ENCODE measurements at places on chromosomes 4 and X.

GRCh38 chr4:23728971-23729370 is 160.9 kb downstream of the PPARGC1A start:
- DNase-seq = no peak

GRCh38 chr4:11081006-11081405 is 347.7 kb downstream of the HS3ST1 start:
- no peak for DNase-seq

DNA sequence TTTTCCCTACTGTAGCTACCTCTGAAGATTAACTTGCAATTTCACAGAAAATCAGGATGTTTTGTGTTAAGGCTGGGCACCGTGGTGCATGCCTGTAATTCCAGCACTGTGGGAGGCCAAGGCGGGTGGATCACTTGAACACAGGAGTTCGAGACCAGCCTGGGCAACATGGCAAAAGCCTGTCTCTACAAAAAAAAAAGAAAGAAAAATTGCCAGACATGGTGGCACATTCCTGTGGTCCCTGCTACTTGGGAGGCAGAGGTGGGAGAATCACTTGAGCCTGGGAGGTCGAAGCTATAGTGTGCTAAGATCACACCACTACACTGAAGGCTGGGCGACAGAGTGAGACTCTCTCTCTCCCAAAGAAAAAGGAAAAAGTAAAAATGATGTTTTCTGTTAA is 27.4 kb downstream of the APELA start:
- no peak for DNase-seq

- DNase-seq = no peak
These were observed 880.6 kb upstream of the FRG1 start for GRCh38 chr4:189060104-189060503.

GRCh38 chr4:134132086-134132783 is 69.4 kb downstream of the PABPC4L start:
- no peak for DNase-seq

- no peak for DNase-seq
These were observed 72.1 kb upstream of the PRKG2 start for GRCh38 chr4:81287101-81287500.

DNA sequence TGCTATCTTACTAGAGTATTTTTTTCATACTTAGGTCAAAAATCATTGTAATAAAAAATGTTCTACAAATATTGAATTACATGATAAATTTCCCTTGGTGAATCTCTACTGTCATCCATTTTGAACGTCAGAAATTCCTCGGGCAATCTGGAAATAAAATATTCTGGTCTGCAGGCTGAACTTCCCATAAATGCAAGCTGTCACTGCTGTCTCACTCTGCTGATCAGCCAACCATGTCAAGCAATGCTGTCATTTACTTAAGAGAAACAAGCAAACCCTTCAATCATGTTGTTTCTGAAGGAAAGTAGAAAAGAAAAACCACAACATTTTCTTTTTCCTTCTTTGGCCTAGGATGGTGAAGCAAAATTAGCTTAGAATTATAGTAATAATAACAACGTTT is 514.2 kb upstream of the GALNT7 start:
- no peak for DNase-seq

- peak; percentile 30 for DNase-seq
These were observed 145.9 kb downstream of the CPEB2 start for GRCh38 chr4:15148199-15148598.

DNA sequence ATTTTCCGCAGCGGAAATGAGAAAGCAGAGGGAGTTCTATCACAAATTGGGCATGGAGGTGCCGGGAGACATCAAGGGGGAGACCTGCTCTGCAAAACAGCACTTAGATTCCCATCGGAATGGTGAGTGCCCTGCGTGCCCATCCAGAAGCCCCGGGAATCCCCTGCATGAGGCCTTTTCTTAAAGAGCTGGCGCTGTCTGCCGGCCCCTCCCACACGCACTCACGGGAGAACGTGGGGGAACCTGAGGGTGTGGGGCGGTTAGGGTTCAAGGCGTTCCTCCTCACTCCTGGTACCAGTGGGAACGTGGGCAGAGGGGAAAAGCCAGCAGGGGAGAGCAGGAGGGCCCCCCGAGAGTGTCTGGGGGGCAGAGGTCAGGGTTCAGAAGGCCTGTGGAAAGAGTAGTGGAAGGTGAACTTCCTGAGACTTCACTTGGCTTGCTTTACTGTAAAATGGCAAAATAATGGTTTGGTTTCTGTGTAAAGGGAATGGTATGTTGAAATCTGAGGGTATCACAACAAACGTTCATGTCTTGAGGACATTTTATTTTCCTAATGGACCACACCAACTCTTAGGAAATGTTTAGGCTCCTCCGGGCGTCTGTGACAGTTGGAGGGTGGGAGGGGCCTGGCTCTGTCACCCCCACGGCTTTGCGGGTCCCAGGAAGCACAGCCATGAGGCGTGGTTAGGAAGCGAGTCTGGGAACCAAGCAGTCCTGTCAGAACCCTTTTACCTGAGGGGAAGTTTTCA is 38.0 kb downstream of the PCGF3 start:
- no peak for DNase-seq

DNA sequence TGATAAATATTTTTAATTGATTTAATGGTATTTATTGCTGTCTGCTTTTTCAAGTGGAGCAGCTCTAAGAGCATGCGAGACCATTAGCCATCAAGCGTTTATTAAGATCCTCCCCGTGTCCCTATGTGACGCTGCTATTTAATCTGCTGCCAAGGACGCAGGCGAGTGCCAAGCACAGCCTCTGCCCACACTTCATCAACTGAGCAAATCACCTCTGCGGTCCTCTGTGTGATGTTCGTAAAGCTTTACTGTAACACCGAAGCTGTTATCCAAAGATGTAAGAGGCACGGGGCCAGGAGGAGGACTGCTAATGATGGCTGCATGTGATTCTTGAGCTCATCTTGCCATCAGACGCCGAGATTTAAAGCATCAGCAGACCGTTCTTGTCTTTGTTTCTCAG is 79.5 kb downstream of the STOX2 start:
- DNase-seq = peak; percentile 11

- no peak for DNase-seq
These were observed 407.0 kb downstream of the KLHL4 start for GRCh38 chrX:87924619-87925018.

DNA sequence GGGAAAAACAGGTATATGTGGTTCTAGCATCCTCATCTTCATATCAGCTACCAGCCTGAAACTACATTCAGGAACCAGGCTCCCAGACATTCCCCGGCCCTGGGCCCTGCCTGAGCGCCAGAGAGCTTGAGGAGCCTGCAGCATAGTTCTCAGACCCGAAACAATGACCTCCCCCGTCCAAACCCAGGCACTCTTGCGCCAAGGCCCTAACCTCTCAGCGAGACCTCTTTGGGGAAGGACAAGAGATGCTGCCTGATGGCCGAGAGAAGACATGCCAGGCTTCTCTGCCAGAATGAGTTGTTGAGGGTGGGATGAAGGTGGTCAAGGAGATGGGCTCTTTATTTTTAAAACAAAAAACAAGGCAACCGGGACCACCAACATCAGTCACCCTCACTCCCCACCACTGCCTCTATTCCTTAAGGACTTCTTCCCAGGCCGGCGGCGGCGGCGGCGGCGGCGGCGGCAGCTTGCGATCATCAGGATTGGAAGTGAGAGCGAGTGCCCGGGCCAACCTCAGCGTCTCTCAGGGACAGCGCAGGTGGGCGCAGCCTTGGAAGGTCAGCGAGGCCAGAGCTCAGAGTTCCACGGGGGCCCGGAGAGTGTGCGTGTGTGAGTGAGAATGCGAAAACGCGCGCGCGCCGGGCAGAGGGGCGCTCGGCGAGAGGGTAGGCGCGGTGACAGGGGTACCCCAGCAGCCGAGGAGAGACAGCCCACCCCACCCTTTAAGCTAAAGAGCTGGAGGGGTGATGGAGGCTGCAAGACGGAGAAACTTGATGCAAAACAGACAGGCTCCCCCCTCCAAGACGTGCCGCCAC is 601 bp downstream of the INPP4B start:
- no peak for DNase-seq

DNA sequence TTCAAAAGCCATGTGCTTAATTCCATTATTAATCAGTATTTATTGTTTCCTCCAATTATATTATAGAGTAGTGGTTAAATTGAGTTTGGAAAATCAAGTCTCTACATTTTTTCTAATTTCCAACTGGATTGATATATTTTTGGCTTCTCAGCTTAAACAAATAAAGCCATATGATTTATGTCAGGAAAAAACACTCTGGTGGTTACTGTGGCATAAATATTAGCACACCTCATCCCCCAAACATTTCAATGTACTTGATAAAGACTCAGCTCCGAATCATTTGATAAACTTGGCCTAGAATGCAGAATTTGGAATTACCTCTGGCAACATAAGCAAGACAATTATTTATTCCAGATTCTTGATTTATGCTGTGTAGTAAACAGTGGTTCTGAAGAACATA is 2313.8 kb downstream of the ARAP2 start:
- no peak for DNase-seq

DNA sequence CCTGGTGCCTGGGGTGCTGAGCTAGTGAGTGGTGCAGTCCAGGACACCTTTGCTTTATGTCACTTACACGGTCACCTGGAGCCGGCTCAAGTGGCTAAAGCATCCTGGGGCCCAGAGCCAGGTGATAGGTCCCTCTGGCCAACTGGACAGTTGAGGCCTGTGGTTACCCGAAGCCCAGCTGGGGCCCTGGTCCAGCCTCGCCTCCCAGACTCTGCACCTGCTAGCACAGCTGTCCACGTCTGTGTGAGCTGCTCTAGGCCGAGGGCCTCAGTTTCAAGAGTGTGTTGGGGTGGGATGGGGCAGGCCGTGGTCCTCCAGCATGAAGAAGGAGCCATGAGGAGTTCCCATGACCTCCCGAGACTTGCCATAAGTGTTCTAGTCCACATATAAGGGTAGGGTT is 7.7 kb upstream of the ADD1 start:
- DNase-seq = no peak

- DNase-seq = no peak
These were observed 108.3 kb downstream of the CDS1 start for GRCh38 chr4:84691170-84691691.

DNA sequence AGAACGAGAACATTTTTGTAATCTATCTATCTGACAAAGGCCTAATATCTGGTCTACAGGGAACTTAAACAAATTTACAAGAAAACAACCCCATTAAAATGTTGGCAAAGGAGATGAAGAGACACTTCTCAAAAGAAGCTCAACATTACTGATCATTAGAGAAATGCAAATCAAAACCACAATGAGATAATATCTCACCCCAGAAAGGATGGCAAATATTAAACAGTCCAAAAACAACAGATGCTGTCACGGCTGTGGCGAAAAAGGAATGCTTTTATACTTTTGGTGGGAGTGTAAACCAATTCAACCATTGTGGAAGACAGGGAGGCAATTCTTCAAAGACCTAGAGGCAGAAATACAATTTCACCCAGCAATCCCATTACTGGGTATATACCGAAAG is 2284.8 kb downstream of the ARAP2 start:
- no peak for DNase-seq

DNA sequence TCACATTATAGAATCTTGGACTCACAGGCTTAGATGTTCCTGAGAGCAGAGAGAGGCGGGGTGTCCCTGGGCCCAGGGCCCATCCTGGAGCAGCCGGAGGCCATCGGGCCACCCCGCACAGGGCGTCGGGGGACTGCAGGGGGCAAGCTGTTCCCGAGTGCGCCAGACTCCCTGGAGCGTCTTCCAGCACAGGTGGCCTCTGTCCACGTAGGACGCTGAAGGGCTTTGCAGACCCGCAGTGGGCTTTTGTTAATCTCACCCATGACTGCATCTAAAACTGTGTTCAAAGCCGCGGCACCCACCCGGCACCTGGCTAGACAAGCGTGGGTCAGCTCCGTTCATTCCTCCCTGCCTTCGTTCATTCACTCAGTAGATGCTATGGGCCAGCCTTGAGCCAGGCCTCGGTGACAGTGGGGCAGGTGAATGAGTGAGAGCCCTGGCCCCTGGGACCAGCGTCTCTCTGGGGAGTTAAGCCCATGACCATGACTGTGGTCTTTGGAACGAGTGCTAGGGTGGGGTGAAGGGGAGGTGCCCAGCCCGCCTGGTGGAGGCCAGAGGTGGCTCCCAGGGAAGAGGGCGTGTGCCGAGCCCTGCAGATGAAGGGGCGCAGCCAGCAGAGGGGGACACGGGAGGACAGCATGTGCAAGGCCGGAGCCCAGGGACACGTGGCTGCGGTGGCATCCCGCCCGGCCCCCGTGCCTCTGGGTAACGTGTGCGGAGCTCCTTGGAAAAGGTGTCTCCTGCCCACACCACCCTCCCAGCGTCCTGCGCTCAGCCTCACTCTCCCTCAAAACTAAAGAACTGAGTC is 98.3 kb downstream of the HMX1 start:
- no peak for DNase-seq

- no peak for DNase-seq
These were observed 47.6 kb downstream of the ADD1 start for GRCh38 chr4:2891294-2891693.

DNA sequence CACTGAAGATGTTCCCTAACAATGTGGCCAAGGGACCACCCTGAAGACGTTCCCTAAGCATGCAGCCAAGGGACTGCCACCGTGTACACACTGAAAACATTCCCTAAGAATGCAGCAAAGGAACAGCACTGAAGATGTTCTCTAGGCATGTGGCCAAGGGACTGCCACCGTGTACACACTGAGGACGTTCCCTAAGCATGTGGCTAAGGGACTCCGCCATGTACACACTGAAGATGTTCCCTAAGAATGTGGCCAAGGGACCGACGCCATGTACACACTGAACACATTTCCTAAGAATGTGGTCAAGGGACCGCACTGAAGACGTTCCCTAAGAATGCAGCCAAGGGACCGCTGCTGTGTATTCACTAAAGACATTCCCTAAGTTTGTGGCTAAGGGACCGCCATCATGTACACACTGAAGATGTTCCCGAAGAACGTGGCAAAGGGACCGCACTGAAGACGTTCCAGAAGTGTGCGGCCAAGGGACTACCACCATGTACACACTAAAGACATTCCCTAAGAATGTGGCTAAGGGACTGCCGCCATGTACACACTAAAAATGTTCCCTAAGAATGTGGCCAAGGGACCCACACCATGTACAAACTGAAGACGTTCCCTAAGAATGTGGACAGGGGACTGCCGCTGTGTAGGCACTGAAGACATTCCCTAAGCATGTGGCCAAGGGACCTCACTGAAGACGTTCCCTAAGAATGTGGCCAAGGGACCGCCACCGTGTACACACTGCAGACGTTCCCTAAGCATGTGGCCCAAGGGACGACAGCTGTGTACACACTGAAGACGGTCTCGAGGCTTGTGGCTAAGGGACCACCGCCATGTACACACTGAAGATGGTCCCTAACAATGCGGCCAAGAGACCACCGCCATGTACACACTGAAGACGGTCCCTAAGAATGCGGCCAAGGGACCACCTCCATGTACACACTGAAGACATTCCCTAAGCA is 54.8 kb downstream of the DHRSX start:
- DNase-seq = no peak
